Activated CD4-positive, alpha-beta memory T cell treated with anti-CD3 and anti-CD28 coated beads for 36 hours (primary cell): ENCODE measurements at places on chromosomes 11 and 22.

- no peak for DNase-seq
These were observed 55.7 kb upstream of the PICALM start for GRCh38 chr11:86124251-86125233.

- no peak for DNase-seq
These were observed 177.4 kb upstream of the BLID start for GRCh38 chr11:122293296-122294023.

DNA sequence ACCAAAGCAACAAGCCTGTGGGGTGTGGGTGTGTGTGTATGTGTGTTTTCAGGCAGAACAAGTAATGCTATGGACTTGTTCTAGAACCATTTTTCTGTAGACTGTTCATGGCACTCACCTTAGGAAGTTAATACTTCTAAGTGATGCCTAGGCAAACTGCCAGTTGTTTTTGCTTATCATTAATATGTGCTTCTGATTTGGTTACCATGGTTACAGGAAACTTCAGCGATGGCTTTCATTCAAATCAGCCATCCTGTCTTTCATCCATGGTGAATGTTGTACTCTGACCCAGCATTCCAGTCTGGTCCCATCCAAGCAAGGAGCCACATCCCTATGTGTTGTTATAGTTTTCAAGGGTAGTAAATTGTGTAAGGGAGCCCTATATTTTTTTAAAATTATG, 49.8 kb upstream of the ARHGAP20 start:
- DNase-seq, result no peak

- DNase-seq, result peak; percentile 15
These were observed 6.7 kb downstream of the IL18 start for GRCh38 chr11:112156956-112157766.

- DNase-seq, result no peak
These were observed 5.2 kb upstream of the RAB1B start for GRCh38 chr11:66263231-66263630.

DNA sequence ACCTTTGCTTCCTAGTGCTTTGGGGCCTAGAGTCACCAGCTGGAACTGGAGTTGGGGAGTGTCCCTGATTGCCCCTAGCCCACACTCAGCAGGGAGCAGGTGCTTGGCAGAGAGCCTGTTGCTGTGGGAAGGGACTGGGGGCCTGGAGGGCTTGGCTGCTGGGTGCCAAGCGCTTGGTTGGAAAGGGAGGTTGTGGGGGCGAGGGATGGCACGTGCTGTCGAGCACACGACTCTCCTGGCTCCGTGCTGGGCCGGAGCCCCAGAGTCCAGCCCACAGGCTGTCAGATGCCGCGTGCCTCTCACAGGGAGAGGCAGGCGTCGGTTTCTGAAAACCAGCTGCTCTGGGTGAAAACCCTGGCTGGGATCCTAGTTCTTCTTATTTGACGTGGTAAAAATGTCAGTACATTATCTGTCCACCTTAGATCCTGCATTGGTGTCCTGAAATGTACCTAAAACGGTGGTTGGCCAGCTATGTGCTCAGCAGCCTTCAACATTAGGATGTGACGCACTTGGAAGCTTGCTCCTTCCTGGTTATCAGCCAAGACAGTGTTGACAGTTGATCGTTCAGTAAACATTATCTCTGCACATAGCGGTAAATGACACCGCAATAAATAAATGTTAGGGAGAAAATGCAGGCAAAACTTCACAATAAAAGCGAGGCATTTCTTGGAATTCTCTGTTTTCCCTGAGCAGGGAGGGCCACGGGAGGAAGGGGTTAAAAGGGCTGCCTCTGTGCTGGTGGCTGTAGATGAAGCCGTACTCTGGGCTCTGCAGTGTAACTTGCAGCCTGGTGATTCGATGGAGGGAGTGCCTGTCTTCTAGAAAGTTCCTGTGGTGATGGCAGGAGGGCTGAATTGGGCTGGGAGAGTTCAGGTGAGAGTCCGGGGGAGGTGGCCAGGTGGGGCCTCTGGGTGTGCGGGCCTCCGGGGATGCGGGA, 29.2 kb downstream of the GRAMD4 start:
- DNase-seq, result no peak

- no peak for DNase-seq
These were observed 95.3 kb upstream of the OR9G4 start for GRCh38 chr11:56843816-56844215.

DNA sequence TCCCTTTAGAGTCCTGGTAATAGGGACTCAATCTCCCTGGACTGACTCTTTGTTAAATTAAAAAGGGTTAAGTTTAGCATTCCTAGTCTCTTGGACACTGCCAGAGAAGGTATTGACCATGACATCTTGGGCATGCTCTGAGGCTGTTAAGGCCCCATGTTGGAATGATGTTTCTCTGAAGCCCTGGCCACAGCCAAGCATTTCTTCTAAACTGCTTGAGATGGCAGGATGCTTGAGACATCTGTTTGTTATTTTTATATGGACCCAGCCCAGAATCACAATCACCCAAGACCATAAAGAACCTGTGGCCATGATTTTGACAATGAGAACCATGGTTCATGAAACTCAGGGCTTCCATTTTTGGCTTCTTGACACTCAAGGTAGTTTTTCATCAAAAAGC, 5.5 kb upstream of the ANKK1 start:
- no peak for DNase-seq

- no peak for DNase-seq
These were observed 53.2 kb upstream of the CDON start for GRCh38 chr11:126115816-126116331.
